ENCODE measurements at places on chromosomes 16 and 17.

- no peak for DNase-seq
Measured at GRCh38 chr17:21510686-21511362, 134.7 kb downstream of the KCNJ12 start.

GRCh38 chr17:12522743-12523183, 142.9 kb upstream of the MYOCD start:
- DNase-seq, result no peak

DNA sequence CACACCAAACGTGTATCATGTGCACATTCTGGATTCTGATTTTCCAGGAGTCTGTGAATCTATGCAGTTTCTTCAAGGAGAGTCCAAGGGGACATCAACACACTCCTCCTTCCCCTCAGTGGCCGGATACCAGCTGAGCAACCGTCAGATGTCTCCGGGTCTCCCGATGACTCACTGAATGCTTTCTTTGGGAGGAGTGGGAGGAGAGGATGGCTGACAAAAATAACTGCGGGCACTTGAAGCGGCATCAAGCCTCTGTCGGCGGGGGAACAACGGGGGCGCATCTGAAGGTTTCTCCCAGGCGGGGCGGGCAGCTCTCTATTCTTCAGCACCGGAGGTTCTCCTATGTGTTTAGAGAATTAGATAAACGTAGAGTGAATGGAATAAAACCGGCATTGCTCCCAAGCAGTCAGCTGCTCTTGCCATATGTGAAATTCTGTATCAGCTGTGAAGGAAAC, 24.6 kb upstream of the LRRC75A start:
- no peak for DNase-seq

DNA sequence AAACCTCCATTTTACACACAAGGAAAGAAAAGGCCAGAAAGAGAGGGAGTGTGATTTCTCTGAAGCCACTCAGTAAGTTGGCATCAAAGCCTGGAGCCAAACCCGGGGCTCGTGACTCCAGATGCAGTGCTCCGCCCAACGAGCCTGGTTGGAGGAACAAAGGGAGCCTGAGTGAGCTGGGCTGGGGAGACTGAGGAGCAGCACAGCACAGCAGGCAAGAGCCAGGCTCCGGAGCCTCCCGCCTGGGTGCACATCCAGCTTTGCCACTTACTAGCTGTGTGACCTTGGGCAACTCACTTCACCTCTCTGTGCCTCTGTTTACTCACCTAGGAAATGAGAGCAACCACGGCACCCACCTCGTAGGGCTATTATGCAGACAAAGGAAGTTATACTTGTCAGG, 5.6 kb downstream of the GSG1L start:
- DNase-seq, result no peak

GRCh38 chr17:48240122-48240521, 132.6 kb downstream of the SNX11 start:
- no peak for DNase-seq

DNA sequence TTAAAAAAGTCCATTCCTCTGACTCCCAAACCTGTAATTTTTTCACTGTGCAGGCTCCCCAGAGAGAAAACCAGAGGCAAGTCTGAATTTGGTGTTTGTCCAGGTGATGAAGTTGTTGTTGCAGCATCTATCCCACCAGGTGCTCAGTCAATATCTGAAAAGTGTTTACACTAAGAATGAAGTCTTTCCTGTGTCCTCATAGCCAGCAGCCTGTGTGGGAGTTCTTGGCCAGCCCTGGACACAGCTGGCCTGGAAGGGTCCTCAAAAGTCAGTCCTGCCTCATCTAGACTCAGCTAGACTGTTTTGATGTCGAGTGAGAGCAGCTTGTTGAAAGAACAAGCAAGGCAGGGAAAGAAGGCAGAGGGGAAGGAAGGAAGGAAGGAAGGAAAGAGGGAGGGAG, 3.3 kb upstream of the PMP22 start:
- no peak for DNase-seq

GRCh38 chr16:87564524-87564778, 37.9 kb upstream of the JPH3 start:
- no peak for DNase-seq

GRCh38 chr16:19071811-19072777, 4.7 kb downstream of the COQ7 start:
- peak; percentile 33 for DNase-seq

GRCh38 chr17:19796457-19796856, 48.4 kb upstream of the ALDH3A1 start:
- DNase-seq, result no peak

DNA sequence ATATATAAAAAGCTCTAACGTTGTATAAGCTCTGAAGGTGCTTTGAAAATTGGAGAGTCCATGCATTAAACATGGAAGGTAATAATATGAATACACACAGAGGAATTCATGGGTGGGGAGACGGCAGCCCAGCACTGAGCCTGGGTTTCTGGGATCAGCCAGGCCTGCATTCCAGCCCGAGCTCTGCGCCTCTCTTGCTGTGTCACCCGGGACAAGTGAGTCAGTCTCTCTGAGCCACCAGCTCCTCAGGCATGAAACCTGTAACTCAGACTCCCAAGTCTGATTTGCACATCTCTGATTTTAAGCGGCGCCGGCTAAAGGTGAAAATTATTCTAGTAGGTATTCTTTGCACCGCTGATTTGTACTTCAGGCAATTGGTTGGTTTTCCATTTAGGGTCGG, 238.8 kb downstream of the MRTFB start:
- DNase-seq, result no peak
